ENCODE measurements at places on chromosomes 6 and 20.
A peak's percentile ranks its signal among the peaks of the same experiment; 100 is the strongest.

DNA sequence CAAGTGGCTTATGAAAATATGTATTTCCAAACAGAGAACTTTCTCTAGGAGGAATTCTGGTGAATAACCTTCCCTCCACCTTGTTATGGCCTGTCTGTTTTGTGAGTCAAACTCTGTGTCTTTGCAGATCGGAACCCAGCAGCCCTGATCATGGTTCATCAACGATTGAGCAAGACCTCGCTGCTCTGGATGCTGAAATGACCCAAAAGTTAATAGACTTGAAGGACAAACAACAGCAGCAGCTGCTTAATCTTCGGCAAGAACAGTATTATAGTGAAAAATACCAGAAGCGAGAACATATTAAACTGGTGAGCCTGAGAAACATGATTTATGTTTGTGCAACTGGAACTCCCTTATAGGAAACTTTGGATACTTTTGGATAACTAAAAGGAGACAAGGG, 294.5 kb upstream of the PLCB4 start:
- DNase-seq: no peak

- no peak for DNase-seq
Observed at GRCh38 chr6:109082188-109082577, 12.5 kb downstream of the SESN1 start.

DNA sequence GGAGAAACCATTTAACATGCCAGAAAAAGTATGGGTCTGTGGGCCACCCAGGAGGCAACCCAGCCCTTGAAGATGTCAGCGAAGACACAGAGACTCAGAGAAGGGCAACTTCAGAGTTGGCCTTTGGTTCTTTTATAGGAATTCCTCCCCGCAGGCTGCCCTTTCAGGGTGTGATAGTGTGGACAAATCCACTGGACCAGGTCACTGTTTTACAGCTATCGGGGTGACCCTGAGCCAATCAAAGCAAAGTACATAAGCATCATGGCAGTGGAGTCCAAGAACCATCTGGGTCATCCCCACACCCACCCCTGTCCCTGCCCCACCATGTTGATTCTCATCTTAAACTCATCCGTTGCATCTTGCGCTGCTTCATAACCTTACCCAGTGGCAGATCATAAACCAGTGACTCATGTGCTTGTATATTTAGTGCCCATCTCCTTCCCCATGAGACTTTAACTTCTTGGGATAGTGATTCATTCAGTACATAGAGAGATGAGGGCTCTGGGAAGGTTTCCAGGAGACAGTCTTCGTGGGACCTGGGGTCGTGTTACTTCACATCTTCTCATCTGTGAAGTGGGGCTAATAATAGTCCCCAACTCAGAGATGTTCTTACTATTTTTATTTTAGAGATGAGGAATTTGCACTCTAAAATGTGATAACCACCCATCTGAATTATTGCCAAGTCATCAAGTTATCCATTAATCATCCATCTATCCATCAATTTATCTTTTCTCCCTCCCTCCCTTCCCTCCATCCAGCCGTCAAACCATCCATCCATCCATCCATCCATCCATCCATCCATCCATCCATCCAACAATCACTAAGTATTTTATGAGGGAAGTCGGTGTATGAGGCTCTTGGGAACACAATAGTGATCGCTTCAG, 51.0 kb downstream of the EDN3 start:
- DNase-seq: no peak

- no peak for DNase-seq
Observed at GRCh38 chr20:50866036-50866685, 65.1 kb downstream of the ADNP start.

DNA sequence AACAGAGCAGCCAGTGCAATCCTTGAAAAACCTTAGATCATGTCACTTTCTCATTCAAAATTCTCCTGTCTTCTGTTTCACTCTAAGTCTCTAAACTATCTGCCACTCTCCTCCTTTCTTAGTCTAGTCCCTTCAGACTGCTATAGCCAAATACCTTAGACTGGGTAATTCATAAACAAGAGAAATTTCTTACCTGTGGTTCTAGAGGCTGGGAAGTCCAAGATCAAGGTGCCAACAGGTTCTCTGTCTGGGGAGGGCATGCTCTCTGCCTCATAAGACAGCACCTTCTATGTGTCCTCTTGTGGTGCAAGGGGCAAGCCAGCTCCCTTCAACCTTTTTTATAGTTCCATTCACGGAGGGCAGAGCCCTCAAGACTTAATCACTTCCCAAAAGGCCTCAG, 156.3 kb downstream of the MTFR2 start:
- no peak for DNase-seq

DNA sequence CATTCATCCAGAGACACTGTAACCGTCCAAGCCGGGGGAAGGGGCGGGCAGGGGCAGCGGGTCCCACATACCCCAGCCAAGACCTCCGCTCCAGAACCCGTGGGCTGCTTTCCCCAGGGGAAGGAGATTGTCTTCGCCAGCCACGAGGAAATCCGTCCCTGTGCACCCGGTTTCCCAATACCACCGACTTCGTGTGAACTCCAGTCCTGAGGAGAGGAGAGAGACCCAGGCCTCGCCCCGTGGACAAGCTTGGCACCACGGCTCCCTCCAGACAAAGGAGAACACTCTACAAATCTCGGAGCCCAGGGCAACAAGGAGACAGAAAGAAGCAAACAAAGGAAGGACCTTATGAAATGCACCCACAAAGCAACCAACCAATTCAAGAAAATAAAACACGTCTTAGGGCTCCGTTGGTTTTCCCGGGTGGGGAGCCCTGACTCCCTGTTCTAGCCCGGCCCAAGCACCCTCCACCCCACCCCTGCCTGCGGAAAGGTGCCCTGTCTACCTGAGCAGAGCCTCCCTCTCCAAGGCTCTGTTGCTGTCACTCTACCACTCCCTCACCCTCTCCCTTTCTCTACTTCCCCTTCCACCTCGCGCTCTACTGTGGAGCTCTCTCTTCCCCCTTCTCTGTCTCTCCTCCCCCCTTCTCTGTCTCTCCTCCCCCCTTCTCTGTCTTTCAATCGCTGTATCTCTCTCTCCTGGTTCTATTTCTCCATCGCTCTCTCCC, 1382.8 kb upstream of the DEFB115 start:
- DNase-seq: no peak

DNA sequence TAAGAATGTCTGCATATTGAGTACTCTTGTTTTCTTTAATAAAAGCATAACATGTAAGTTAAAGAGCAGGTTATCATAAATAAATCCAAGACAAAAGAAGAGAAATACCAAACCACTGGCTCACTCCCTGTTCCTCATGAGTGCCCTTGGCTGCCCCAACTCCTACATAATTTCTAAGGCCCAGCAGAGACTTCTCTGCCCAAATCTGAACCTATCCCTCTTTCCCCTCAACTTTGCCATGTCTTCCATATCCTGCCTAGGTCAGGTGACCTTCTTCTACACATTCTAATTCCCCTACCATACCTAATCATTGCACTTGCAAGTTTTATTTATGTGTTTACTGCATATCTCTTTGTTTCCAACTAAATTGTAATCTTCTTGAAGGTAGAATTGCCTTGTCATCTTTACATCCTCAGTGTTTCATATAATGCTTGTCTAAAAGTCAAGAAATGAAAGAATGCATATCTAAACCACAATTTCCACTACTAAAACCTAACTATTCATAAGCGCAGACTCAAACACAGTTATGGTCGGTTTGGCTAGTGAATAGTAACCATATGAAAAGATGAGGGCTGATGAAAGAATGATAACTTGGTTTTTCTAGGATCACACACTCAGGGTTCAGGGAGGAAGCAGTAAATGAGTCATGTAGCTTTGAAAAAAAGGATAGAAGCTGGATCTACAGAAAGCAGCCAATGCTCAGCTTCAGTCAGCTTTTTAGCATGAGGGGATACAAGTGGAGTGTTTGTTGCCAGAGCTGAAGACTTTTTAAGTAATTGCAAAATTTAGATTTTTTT, 53.3 kb upstream of the EYA4 start:
- DNase-seq: no peak

GRCh38 chr20:49297605-49298530, 20.0 kb upstream of the ZNFX1 start:
- no peak for DNase-seq

DNA sequence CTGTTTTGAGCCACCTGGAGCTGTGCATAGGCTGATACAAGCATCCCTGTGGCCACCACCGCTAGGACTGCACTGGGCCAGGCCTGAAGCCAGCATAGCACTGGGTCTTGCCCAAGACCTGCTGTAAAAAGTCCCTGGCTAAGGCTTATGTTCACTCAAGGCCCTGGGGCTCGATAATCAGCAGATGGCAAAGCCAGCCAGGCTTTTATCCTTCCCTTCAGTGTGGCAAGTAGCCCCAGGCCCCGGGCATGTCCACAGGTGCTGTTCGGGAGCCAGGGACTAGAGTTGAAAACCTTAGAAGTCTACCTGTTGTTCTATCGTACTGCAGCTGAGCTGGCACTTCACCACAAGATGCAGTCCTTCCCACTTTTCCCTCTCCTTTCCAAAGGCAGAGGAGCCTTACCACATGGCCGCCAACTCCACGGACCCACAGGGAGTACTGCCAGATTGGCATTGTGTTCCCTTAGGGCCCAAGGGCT, 226.4 kb upstream of the ZNF217 start:
- no peak for DNase-seq

- DNase-seq: no peak
Observed at GRCh38 chr6:30948811-30949210, 8.0 kb downstream of the MUCL3 start.

DNA sequence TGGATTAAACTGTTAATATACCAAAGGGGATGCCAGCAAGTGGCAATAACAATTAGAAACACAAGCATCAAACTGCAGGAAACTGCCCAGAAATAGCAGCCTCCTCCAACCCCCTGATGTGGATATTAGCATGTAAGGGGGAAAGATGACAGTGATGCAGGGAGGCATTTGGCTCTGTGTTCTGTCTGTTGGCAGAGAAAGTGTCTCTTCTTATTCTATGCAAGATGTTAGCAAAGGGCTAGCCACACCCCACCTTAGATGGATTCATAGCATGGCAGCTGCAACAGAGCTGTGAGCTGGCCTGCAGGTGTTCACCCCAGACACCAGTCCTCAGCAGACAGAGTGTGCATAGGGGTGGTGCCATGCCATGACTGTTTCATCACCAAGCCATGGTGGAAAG, 38.0 kb downstream of the SCP2D1 start:
- DNase-seq: no peak

- DNase-seq: no peak
Observed at GRCh38 chr6:121426686-121427085, 8.8 kb upstream of the GJA1 start.

DNA sequence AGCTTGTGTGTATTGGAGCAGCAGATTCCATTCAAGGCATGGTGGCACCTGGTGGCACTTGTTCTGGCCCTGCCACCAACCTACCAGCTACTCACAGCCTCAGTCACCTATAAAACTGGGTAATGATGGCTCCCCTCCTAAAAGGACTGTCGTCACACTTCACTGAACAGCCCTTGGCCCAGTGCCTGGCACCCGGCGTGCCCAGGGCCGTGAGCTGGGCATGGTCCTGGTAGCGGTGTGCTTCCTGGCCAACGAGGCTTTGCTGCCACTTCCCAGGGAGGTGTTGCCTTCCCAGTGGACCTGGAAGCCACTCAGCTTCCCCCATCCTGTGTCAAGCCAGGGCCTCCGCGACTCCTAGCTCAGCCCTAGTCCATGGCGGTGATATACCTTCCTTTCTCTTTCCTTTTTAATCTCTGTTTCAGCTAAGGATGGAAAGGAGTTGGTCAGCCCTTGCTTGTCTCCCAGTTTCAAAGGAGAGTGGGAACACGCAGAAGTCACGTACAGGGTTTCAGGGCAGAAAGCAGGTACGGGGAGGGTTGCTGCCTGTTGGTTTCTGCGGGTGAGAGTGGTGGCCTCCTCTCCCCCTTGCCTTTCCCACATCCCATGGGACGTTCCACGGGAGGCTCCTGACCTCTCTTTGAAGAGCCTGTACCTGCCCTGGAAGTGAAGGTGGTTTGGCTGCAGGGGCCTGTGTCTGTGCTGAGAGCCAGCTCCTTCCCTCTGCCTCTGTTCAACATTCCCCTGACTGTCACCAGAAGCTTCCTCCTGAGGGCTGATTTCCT, 25.5 kb downstream of the ENTPD6 start:
- peak; percentile 19 for DNase-seq

GRCh38 chr20:11274141-11274594, 600.4 kb upstream of the JAG1 start:
- DNase-seq: peak; percentile 57

DNA sequence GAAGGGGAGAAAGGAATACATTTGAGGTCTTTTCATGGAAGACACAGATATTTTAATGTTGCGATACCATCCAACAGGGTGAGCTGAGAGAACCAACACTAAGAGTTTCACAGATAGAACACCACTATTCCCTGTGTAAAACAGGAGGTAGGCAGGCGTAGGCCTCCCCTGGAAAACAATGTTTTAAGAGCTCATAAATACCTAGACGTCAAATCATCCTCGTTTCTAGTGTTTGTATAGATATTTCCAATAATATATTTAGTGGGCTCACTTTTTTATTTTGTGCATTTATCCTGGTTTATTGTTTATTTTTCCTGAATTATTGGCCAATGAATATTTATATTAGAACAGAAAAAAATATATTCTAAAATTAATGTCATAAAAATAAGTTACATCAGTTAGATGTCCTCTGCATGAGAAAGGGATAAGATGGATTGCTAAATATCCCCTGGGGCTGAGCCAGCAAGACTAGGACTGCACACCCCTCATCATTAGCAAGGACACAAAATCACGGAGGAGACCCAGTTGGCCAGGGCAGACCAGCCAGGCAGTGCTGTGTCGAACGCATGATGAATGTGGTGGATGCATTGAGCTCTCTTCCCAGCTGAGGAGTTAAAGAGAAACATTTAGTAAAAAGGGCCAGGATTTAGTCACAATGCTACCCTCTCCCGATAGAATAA, 380.5 kb downstream of the C6orf118 start:
- no peak for DNase-seq

- no peak for DNase-seq
Observed at GRCh38 chr6:156862711-156863110, 85.5 kb downstream of the ARID1B start.

DNA sequence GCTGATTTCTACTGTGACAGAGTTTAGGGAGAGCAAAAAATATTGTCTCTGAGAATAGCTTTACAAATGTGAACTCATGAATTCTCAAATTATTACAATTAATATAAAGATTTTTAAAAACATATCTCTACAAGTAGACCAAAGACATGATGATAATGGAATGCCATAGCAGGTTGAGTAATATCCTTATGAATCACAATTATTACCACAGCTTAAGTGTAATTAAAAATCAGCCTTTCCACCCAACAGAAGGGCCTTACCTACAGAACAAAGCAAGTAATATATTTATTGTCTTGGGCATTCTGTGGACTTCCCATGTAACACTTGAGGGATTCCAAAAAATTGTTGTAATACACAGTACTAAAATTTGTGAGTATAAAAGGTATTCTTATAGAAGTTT, 1099.6 kb upstream of the GJE1 start:
- no peak for DNase-seq

DNA sequence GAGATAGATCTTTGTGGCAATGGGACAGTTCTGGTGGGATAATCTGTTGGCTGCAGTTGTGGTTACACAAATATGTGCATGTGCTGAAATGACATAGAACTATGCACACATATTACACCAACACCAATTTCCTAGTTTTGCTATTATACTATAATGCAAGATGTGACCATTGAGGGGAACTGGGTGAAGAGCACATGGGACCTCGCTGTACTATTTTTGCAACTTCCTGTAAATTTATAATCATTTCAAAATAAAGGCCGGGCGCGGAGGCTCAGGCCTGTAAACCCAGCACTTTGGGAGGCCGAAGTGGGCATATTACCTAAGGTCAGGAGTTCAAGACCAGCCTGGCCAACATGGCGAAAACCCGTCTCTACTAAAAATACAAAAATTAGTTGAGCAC, 8.7 kb downstream of the ARMC12 start:
- no peak for DNase-seq

- no peak for DNase-seq
Observed at GRCh38 chr6:135534773-135535380, 37.3 kb upstream of the AHI1 start.

GRCh38 chr20:37901240-37901639, 1.7 kb upstream of the VSTM2L start:
- DNase-seq: peak; percentile 72
